ENCODE measurements at places on chromosomes 11 and 22.

GRCh38 chr11:131744847-131745246 is 374.4 kb downstream of the NTM start:
- DNase-seq, result no peak

DNA sequence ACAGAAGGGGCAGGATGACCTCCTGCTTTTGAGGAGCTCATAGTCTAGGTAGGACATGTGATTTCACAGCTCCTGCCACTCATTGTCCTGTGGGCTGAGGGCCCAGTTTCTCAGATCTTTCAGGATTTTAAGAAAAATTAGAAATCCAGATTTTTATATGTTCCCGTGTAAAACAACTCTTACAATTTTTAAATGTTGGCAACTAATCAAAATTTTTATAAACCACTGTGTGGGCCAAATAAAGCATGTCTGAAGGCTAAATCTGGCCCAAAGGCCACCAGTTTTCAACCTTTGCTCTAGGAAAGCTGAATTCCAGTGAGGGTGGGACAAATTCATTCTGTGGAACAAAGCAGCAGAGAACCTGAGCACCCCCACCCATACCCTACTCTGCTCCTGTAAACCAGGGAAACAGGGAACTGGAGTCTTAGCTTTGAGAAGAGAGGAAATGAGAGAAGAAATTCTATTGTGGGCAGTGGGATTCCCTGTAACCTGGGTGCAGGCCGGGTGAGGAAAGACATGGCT is 20.6 kb downstream of the LRRC32 start:
- no peak for DNase-seq

- DNase-seq, result no peak
Observed at GRCh38 chr11:18696638-18697225, 1.8 kb upstream of the TMEM86A start.

DNA sequence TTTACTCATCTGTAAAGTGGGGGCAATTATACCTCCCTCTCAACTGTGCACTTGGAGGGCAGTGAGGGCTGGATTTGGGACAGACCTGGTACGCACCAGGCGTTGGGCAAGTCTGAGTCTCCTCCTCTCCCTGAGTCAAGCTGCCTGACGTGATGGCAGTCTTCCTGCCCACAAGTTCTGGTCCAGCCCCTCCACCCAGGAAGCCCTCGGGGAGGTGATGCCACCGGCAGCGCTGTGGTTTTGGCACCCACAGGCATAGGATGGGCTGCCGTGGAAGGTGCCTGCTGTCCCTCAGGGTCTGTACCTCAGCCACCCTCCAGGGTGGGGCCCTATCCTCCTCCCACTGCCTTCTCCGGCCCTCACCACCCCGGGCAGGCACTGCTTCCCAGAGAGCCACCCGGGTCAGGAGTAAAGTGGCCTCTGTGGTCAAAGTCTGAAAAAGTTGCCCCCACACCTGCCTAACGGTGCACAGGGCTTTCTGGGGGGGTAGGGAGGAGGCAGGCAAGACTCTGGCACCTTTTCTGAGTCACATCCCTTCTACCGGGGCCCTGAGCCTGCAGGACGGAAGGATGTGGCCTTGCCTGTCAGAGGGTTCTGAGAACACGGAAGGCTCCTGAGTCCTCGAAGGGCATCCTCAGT is 6.5 kb upstream of the APOBEC3H start:
- DNase-seq, result peak; percentile 88

DNA sequence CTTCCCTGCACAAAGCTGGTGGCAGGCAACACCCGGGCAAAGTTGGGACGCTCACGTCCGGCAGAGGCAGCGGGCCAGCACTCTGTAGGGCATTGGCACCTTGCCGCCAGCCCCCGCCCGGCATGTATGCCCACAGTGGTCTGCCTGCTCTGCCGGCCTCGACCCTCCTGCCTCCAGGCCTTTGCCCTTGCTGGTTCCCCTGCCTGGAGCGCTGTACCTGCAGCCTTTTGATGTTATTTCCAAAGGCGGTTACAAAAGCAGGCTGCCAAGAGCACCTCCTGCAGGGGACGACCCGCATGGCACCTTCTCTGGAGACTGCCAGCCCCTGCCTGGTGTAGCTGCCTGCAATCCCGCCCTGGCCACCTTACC is 56.5 kb upstream of the SHISAL1 start:
- no peak for DNase-seq

DNA sequence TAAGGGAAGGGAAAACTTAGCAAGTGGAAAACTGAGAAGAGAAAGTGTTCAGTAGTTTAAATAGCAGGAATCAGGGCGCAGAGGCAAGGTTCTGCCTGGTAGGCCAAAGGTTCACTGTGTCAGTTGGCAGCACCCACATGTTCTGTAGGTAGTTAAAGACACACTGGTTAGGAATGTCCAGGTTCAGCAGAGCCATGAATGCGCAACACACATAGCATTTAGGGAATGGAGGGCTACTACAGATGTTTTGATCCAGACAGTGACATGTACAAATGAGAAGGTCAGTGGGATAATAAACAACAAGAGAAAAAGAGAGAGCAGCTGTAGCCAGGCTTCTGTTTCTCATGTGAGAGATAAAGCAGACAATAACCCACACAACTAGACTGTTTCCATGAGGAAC is 56.2 kb upstream of the ARHGAP42 start:
- DNase-seq, result no peak

DNA sequence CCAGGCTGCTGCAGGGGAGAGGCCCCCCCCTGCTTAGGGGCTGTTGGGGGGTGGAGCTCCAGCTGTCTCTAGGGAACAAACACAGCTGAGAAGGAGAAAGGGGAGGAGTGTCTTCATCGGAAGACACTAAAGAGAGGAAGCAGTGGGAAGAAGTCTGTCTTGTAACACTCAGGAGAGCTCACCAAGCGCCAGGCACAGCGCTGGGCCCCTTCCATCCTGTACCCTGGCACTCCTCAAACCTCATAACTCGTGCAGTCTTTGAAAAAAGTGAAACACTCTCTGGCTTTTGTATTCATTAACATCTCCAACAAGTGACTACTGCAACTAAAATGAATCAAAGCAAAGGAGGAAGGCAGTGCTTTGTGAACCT is 67.4 kb upstream of the PRDM11 start:
- no peak for DNase-seq

DNA sequence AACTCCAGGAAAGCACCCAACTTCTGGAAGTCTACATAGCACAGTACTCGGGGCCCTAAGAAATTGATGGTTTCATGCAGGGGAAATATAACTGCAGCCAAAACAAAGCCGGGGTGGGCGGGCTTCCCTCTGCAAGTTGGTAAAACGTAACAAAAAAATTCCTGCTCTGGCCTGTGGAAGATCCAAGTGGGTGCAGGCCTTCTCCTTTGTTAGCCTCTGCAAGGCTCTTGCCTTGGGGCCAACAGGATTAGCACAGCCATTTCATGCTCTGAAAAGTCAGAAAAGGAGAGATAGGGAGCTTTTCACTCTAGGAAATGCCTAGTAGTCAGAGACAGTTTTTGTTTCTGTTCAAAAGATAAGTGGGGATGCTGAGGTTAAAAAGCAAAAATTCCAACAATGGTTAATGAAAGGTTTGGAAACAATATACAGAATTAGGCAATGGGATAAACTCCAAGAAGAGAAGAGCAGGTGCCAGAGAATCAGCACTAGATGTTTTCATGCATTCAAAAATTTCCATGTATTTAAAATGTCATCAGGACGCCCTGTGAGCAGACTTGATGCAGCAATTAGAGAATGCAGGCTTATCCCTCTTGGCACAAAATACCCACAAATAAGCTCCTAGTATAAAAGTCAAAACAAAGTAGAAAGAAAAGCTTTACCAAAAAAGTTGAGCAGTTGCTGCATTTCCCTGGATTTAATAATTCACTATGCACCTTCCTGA is 72.3 kb upstream of the CHRM4 start:
- DNase-seq, result no peak

DNA sequence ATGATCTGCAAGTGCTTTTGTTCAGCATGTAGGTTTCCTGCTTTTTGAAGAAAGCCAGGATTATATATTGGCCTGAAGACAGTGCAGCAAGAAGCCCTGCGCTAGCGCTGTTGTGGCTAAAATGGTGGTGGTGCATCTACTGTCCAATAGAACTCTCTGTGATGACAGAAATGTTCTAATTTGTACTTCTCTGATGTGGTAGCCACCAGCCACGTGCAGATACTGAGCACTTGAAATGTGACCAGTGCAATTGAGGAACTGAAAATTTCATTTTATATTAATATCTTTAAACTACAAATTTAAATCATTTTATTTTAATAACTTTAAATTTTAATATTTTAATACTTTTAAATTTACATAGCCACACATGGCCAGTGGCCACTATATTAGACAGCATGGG is 73.0 kb upstream of the PAX6 start:
- DNase-seq, result no peak

- no peak for DNase-seq
Observed at GRCh38 chr22:17910561-17911311, 113.6 kb downstream of the MICAL3 start.

DNA sequence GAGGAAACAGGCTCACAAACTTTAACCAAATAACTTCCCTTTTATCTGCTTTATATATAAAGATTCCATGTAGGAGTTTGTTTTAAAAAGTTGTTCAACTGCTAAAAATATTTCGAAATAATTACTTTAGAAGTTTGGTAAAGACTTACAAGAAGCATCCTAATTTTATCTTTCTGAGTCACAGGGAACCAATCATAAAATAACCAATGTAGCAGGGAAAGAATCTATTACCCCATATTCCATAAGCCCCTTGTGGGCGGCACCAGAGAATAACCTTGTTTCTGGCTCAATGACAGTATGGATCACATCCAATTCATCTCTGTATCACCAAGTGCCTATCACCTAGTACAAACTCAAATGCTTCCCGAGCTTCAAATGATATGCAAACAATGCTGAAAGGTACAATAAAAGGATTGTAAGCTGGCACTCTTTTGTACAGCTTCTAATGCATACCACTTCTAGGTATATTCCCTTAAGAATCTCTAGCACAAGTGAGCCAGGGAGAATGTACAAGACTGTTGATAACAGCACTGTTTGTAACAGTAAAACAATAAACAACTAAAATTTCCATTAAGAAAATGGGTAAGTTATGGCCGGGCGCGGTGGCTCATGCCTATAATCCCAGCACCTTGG is 158.4 kb downstream of the ATG16L2 start:
- DNase-seq, result no peak

- DNase-seq, result no peak
Observed at GRCh38 chr11:85893395-85893794, 38.2 kb downstream of the CCDC83 start.

- no peak for DNase-seq
Observed at GRCh38 chr11:8327761-8328192, 64.1 kb upstream of the LMO1 start.

- no peak for DNase-seq
Observed at GRCh38 chr11:12604557-12605153, 69.6 kb upstream of the TEAD1 start.

- DNase-seq, result peak; percentile 56
Observed at GRCh38 chr11:117179048-117179999, 781 bp downstream of the SIDT2 start.

- peak; percentile 9 for DNase-seq
Observed at GRCh38 chr11:15327786-15328231, 213.1 kb downstream of the INSC start.

- no peak for DNase-seq
Observed at GRCh38 chr11:97955595-97955994, 1065.2 kb upstream of the CNTN5 start.

DNA sequence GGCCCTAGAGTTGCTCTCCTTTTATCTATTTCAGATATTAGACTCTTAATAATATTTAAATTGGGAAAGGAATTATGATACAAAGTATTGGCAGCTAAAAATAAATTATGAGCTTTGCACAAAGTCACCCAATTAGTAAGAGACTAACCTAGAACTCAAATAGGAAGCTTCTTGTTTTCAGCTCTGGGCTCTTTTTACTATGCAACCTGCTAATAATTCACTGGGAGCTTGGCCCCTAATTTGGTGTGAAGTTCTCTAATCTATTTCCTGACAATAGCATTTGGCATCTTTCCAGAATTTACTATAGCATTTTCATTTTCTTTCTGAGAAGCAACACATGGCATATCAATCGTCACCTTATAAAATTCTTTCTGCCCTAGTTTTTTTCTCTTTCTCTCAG is 727.7 kb upstream of the ANO5 start:
- no peak for DNase-seq

DNA sequence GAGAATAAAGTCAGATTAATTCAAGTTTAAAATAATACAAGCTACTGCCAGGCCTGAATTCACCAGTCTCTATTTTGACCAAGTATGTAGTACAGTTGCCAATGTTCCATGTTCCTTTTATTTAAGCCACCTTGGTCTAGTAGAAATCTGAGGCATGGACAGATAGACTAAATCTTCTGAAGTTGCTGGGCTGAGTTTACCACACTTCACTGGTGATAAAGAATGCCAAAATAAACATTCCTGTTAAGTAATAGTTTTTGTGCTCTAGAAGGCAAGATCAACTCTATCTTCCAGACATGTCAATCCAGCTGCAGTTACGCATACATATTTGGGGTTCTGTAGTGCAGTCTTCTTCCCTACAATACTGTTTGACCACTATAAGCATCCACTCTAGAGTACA is 83.9 kb upstream of the C11orf87 start:
- DNase-seq, result no peak

DNA sequence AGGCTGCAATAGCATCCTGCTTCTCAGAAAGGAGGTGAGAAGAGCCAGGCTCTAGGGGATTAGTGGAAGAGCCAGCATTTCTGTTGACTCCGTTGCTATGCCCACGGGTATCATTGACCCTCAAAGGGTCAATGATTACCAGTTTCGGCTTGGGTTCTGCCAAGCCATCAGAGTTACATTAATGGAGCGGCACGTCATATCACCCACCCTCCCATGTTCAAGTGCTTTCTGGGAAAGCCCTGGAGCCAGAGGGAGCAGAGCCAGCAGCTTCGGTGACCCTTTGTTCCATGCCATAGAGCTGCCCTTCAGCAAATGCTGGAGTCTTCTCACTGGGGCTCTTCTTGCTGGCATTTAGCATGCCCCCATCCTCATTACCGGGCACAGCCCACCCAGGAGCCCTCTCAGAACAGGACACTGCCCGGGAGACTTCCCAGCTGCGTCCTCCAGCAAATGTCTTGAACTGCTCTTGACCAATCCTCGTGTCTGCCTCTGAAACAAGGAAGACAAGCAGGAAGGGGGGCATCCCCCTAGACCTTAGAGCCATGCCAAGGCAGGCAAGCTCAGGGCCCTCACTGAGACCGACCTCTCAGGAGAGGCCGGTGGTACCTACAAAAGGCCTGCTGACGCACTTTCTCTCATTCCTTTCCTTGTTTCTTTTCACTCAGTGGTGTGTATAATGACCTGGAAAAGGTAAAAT is 14.6 kb downstream of the KCNJ1 start:
- DNase-seq, result no peak

DNA sequence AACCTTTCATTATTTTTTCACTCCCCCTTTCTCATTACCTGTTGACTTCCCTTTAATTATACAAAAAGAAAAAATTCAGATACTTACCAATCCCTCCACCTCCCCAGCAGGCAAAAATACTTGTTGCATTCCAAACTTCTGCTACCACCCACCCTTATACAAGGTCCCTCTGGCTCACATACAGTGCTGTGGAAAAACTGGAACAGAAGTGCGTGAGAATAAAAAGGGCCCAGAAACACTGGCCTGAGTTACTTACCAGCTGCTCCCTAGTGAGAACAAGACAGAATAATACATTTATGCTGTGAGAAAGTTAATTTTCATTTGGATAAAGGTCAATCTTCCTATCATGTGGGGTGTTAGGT is 46.9 kb upstream of the RAPSN start:
- DNase-seq, result no peak

Data from stimulated activated naive CD8-positive, alpha-beta T cell treated with anti-CD3 and anti-CD28 coated beads, Interleukin-15, Interleukin-2, amounts not matched to agents 100 U/mL and 50 U/mL, for 24 hours (primary cell).